ENCODE measurements at places on chromosomes 4 and X.

- no peak for DNase-seq
Measured at GRCh38 chrX:120727452-120727851, 97.6 kb upstream of the C1GALT1C1 start.

- DNase-seq = no peak
Measured at GRCh38 chr4:180296036-180296599, 1947.1 kb upstream of the TENM3 start.

GRCh38 chr4:174810834-174811233 is 18.2 kb downstream of the GLRA3 start:
- DNase-seq = no peak

DNA sequence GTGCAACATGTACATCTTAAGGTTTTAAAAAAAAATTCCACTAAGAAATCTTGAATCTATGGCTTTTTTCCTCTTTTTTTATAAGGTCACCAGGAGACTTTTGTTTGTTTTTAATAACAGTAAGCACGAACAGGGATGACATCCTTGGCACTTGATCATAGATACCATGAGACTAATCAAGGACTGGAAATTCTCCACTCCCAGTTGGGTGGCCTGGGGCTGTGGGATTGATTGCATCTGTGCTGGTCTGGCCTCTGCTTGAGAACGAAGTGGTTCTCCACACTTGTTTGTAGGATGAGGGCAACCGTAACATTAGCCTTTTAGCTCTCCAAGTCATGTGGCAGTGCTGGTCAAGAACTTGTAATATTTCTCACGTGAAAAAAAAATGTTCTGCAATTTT is 35.4 kb downstream of the SNX25 start:
- no peak for DNase-seq

- peak; percentile 13 for DNase-seq
Measured at GRCh38 chr4:113248320-113248719, 198.9 kb downstream of the ANK2 start.

Data from NT2/D1 (cell line).